GM12878 (cell line): ENCODE measurements at places on chromosomes 2 and 18.

DNA sequence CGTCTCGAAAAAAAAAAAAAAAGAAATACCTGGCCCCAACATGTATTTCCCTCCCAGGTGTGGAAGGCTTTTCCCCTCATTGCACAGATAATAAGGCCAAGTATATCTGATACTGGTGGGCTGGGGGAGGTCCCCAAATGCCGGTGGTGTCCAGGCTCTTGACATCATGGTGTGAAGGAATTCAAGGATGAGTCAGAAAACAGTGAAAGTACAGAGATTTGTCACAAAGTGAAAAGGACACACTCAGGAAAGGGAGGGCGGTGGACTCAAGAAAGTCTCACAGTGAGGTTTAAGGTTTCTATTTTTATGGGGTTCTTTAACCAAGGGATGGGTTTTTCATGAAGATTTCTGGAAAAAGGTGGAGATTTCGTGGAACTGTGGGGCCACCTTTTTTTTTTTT is 37.8 kb upstream of the FZD5 start:
- peak; percentile 23 for DNase-seq

DNA sequence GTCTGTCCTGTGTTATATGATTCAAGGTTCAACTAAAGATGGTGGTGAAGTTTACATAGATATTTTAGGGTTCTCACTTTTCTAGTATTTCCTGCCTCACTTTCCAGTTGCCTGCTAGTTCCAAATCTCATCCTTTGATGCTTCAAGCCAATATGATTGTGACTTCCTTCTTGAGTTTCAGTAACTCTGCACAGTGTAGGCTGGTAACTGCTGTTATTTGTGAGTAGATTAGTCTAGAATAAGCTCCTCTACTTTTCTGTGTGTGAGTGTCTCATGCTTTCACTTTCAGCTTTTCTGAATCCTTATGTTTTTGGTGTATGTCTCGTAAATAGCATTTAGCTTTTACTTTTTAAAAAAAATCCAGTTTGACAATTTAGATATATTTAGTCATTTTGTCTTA is 42.6 kb downstream of the GALNT1 start:
- peak; percentile 45 for DNase-seq

GRCh38 chr2:120776649-120777048 is 41.0 kb downstream of the GLI2 start:
- no peak for DNase-seq

DNA sequence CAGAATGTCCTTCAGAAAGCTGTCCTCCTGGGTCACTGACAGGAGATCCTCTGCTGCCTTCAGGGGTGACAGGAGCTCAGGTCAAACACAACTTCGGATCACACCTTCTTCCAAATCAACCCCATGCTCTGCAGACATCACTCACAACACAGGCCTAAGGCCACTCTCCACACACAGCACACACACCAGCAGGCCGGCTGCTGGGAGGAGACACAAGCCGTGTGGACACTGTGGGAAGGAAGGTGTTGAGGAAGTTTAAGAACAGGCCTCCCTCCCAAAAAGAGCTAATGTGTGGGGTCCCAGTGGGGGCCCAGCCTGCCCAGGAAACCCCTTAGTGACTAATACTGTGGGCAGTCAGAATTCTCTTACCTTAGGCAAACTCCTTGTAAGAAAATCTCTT is 290.3 kb upstream of the ID2 start:
- no peak for DNase-seq

DNA sequence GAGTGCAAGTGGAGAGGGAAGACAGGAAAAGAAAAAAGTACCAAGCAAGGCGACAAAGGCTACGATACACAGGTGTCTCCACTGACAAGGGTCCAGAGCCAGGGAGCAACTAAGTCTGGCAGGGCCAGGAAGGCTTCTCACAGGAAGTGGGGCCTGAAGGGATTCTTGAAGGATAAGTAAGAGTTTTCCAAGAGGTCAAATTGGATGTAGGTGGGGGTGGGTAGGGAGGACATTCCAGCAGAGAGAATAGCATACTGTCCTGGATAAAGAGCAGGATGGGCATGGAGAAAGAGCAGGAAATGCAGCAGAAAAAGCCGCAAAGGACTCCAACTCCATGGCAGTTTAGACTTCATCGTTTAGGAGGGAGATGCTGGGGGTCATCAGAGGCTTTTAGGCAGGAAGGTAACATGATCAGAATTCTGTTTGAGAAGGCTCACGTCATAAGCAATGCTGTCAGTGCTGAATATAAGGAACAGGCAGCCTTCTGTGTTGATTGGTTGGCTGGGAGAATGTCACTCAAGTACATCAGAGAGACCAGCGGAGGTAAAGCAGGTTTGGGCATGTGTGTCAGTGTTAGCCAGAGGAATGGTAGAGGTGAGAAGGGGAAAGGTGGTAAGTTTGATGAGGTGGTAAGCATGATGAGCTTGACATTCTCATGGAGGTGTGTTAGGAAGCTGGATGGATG is 35.1 kb downstream of the ARHGAP25 start:
- no peak for DNase-seq

GRCh38 chr2:26640781-26641564 is at the start of gene CIB4:
Gene CIB4 (minus strand): TSS chr2:26641366. CDS start chr2:26641314, 52 bp downstream.
- DNase-seq, result no peak

- no peak for DNase-seq
Observed at GRCh38 chr2:172667581-172668325, 67.9 kb upstream of the RAPGEF4 start.

- DNase-seq, result peak; percentile 54
Observed at GRCh38 chr2:64637000-64637635, 16.6 kb downstream of the SERTAD2 start.

DNA sequence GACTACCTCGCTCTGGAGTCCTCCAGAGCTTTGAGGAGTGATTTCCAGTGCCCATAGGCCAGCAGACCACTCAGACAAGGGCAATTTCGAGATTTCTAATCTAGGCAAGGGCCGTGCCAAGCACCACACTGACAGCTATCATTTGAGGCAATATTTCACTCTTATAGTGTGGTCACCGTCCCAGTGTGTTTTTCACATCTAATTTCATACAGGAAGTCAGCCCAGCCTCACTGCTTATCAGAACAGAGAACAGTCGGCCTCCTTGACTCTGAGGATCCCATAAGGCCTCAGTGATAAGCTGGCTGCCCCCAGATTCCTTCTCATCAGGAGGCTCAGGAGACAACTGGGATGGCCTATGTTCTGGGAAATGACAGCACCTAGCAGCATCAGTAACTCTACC is 581 bp downstream of the CAPN14 start:
- peak; percentile 36 for DNase-seq

- DNase-seq, result no peak
Observed at GRCh38 chr2:2850859-2851258, 519.8 kb upstream of the MYT1L start.

DNA sequence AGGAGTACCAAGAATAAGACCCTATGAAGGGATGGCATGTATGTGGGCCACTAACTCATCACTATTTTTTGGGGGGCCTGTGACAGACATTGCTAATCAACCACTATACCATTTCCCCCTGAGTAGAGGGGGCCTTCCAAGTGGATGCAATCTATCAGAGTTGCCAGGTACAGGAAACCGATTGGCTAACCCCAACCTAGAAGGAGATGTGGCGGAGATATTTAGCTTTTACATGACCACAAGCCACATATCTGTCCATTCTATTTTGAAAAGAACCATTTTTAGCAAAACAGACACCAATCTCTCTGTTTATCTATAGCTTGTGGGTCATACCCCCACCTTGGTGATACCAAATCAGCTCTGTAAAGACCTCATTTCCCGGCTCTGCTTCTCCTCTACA is 51.0 kb downstream of the PAX8 start:
- DNase-seq, result no peak

- DNase-seq, result no peak
Observed at GRCh38 chr2:75464348-75464946, 96.3 kb downstream of the EVA1A start.

DNA sequence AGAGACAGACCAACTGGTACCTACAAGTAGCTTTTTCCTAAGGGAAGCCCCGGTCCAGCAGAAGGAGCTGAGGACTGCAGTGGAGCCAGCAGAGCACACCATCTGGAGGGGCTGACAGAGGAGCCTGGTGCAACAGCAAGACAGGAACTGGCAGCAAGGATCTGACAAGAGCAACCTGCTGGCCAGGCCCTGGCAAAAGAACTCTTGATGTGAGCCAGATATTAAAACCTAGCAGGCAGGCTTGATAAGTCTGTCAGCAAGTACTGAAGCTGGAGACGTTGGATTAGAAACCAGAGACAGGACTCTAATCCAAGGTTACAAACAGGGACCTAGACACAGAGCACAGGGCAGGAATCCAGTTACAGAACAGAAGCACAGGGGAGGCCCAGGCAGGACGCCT is 260.7 kb upstream of the MGAT5 start:
- no peak for DNase-seq

DNA sequence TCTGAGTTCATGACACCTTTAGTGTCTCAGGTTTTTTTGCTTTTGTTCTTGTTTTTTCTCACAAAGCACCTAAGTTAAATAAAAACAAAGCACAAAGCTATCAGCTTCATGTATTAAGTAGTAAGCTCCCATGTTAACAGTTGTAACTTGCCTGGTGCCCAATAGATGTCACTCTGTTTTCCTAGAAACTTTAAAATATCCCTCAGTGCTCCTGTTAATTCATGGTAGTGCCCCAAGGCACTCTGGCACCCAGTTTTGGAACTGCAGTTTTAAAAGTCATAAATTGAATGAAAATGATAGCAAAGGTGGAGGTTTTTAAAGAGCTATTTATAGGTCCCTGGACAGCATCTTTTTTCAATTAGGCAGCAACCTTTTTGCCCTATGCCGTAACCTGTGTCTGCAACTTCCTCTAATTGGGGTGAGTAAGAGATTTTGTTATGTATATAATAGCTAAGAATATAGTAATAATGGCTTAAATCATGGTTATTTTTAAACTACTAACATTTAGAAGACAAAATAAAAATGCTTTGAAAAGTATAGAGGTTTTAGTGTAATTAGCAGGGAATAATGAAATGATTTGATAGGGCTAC is 555.0 kb upstream of the TMEFF2 start:
- DNase-seq, result no peak

DNA sequence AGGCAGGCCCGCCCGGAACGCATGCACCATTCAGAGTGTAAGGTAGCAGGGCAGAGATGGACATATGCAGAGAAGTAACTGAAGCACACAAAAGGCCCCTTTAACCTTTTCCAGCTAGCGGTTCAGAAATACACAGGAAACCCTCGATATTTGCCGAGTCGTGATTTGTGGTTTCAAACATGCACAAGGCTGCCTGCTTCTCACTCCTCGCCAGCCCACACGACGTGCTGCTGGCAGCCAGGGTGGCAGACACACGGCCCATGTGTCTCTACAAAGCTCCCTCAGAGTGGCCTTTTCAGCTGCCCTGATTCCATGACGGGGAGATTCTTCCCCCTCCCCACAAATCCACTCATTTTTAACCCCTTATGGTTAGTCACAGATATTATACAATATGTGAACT is 23.6 kb downstream of the ZBTB7C start:
- no peak for DNase-seq

GRCh38 chr2:29114586-29114945 is 649 bp upstream of the CLIP4 start:
- no peak for DNase-seq

DNA sequence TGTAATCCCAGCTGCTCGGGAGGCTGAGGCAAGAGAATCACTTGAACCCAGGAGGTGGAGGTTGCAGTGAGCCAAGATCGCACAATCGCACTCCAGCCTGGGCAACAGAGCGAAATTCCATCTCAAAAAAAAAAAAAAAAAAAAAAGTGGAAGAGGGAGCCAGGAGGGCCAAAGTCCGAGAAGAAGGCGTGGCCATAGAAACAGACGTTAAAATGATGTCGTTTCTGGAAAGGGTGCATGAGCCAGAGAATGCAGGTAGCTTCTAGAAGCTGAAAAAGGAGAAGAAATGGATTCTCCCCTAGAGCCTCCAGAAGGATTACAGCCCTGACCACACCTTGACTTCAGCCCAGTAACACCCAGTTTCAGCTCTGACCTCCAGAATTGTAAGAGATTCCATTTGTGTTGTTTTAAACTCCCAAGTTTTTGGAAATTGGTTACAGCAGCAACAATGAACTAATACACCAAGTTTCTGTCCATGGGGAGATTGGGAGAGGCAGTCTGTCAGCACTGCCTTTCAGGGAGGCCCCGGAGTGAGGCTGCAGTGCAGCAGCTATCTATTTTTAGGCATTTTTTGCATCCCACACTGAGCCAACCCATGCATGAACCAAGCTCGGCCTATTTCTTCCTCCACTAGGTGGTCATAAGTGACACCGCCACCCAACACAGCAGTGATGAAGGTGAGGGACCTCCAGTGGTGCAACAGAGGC is 14.2 kb upstream of the TRAF3IP1 start:
- DNase-seq, result no peak

DNA sequence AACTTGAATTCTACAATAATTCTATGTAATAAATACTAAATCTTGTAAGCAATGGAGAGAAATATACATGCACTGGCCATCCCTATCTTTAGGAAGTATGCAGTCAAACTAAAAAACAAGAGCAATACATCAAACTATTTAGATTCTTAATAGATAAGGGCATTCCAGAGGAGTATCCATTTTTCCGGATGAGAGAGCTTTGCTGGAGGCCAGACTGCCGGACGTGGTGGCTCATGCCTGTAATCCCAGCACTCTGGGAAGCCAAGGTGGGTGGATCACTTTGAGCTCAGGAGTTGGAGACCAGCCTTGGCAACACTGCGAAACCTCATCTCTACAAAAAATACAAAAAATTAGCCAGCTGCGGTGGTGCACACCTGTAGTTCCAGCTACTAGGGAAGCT is 60.8 kb downstream of the KIF5C start:
- no peak for DNase-seq

DNA sequence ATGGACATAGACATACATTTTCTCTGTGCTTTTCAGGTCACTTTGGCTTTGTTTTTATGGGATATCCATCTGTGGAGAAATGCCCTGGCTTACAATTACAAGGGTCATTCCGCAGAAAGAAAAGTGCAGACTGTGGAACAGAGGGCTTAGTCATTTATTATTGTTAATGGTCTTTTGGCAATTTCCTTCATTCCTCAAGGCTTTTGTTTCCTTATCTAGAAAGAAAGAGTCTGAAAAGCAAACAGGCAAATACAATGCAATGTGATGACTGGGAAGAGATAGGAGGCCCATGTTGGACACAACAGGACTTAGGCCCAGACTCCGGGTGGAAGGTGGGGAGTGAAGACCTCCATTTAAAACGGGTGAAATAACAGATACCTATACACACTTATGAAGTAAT is 129.5 kb upstream of the CAVIN2 start:
- DNase-seq, result no peak

GRCh38 chr2:213640738-213641425 is 356.6 kb downstream of the SPAG16 start:
- DNase-seq, result no peak

DNA sequence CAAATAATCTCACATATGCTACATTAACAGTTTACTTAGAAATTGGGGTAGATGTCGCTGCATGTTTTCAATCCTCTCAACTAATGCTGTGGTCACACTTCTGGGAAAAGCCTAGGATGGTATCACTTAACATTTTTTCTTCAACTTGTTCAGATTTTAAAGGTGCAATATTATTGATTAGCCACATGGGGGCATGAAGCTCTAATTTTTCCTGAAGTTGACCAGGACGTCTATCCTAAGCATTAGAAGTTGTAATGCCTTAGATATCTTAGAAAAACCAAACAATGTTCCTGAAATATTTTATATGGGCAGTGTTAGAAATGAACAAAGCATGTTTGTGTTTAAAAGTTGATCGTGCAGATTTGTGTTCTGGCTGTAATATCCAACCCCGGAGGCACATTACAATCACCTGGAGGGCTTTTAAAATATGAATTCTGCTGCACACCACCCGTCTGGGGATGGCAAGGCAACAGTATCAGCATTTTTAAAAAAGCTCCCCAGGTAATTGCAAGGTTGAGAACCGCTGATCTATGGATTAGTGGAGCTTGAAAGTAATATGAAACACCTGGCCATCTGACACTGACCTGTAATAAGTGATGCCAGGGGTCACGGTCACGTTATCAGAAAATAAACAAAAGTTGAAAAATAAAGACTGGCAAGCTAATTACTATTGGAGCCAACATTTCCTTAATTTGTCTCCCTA is 100.5 kb upstream of the LMAN1 start:
- no peak for DNase-seq
